ENCODE measurements at places on chromosomes 12 and 14. TPM values are rescaled to one million over a fixed set of nuclear protein-coding genes. Genes with fewer than 3 reads are reported as not detected.

DNA sequence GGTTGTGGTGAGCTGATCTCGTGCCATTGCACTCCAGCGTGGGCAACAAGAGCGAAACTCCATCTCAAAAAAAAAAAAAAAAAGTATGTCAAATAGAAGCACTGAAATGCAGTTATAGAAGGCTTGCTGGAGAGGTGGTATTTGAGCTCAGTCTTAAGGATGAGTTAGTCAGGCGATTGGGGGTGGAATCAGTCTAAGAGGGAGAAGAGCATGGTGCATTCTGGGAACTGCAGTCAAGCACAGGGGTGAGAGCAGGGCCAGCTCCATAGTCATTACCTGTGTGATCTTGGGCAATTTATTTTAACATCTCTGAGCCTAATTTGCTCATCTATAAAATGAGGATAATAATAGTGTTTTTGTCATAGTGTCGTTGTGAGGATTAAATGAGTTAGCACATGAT, 5.9 kb upstream of the GNB3 start:
- no peak for DNase-seq

The FAM181A gene
- not detected for total RNA-seq

The PCNX4 gene
- 38.6 TPM for total RNA-seq

The LRRC23 gene
- 10.0 TPM for total RNA-seq

The ANKRD33 gene
- not detected for total RNA-seq

- DNase-seq = no peak
Observed at GRCh38 chr12:116068853-116069252, 208.6 kb downstream of the MED13L start.

The TMEM116 gene
- total RNA-seq = 27.2 TPM

The RASSF8 gene
- total RNA-seq = 0.72 TPM

DNA sequence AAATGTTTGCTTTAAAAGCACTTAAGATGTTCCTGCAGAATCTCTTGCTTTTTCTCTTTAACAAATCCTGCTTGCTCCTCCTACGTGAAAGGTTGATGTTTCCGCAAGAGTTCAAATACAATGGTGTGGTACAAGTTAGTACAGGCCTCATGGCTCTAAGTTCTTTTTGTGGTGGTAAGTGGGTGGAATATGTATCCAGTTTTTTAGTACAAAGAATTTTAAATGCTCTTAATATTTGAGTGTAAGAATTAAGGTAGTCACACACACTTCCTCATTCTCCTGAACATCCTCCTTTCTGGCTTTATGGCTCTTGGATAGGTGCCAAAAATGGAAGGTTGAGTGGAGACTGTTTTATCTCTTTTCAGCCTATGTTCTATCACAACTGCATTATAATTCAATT, 1.8 kb downstream of the OTOGL start:
- no peak for DNase-seq

DNA sequence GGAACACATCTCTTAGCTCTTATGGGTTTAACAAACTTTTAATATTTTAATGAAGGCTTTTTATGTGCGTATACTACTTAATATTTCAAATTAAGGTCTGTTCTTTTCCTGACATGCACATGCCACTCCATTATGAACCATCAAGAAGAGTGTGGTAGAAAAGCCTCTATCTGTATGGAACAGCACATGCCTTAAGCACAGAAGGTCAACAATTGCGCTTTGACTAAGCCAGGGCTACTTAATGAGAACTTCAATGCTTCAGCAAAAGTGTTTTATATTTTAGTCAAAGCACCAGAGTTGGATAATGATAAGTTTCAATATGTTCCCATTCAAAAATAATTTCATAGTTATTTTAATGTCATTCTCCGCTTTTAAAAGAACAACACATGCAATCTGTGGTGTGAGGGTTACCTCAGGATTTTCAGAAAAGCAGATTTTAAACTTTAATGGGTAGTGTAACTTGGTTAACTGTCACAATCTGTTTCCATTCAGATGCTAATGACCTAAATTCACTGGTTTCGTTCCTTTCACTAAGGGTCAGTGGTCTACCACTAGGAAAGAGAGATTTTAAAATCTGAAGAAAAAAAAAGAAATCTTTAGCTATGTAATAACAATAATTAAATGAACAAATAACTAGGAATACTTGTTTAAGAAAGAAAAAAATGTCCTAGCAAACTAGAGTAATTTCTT, 193.4 kb upstream of the NOVA1 start:
- DNase-seq = no peak

The NOP9 gene
- 33.2 TPM for total RNA-seq

GRCh38 chr12:109793826-109794501, 39.2 kb downstream of the TRPV4 start:
- no peak for DNase-seq

GRCh38 chr12:93884794-93885460, 207.8 kb downstream of the CRADD start:
- no peak for DNase-seq

DNA sequence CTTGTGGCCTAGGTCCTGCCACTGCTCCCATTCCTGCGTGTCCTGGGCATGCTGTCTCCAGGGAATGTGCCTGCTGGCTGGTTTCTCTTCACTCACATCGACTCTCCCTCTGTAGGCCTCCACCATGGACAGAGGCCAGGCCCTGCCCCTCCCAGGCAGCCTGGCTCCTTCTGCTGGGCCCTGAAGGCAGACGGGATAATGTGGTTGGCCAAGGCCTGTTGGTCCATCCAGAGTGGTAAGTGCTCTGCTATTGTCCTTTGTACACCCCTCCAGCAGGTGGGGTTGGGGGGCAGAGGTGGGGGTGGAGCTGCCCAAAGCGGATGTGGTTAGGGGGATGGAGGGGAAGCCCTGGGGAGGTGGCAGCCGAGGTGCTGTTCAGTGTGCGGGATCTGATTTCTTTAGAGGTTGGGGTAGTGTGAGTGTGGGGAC, 9.5 kb upstream of the NR4A1 start:
- peak; percentile 41 for DNase-seq

DNA sequence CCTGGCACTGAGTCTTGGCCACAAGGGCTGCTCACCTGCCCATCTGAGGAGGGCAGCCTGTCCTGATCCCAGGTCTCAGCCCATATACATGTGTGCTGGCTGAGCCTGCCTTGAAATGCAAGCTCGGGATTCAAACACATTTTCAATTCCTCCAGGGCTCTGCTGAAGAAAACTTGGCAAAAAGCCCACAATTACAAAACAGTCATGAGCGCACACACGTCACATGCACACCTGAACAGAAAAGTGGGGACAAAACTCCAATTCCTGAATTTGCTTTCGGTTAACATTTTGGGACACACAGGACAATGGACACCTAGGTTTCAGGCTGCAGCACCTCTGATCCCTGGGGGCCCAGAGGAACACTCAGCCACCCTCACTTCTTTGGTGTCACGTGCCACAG, 113.9 kb downstream of the RBM19 start:
- no peak for DNase-seq

DNA sequence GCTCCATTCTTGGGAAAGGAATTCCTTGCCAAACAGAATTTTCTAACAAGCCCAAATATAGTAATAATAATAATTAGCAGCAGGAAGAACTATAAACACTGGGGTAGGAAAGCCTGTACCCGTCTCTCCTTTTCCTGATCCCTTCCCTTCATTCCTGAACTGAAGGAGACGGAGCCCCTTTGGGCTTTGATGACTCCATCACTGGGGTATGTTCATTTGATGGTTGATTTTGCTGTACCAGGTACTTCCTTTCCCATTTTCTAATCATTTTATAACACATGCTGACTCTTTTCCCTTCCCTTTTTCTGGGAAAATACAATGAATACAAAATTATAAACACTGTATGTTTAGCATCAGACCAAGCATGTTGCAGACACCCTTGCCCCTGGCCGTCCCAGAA, 3.6 kb upstream of the RCOR1 start:
- DNase-seq = no peak

DNA sequence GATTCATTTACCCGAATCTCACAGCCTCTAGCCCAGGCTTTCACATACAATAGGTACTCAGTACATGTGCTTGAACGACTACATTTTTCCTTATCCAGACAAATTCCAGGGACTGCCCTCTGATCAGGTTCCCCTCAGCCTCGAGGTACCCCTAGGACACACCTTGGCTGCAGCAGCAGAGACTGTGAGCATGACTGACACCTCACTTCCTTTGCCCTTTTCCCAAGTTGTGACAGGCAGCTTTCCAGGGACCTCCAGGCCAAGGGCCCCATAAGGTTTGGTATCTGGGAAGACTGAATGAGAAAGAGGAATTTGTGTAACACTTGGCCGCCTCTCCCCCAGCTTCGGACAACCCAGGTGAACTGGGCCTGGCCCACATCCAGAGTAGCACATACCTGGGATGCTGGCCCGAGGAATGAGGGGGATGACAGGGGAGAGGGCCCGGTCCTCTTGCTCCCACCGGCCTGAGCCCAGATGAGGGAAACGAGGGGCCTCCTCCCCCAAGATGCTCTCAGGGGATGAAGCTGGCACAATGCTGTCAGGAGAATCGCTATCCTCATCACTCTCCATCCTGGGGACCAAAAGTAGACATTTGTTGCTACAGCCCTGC, 10.2 kb upstream of the PRKAG1 start:
- DNase-seq = no peak

DNA sequence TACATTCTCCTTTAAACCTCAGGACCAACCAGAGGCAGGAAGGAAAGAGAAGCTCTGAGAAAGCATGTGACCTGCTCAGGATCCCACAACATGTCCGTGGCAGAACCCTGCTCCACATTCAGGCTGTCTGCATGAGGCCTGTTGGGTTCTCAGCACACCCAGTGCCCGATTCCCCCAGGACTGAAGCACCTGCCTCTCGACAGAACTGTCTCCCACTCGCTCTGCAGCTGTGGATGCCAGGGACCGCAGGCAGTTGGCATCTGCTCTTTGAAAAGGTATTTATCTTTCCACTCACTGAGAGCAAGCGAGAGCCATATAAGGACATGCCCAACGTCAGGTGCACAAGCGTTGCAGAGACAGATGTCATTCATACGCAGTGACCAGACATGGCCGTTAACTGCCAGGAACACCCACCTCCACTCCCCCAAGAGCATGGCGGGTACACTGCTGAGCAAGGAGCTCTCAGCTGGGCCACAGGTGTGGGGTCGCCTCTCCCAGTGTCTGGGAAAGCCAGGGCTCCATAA, 18.9 kb downstream of the PITPNM2 start:
- peak; percentile 73 for DNase-seq

DNA sequence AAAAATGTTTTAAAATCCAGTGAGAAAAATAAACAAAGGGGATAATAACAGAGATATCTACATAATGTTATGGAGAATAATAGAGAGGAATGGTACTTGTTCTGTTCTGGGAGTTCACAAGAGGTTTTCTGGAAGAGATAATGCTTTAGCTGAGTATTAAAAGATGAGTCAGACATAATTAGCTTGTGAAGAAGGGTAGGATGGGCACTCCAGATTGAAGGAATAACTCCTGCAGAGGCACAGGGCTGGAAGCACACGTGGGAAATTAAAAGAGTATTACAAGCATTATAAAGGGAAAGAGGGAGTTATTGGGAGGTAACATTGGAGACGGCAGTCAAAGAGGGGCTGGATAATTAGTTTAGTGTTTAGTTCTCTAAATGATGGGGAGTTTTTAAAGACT, 124.9 kb upstream of the BTG1 start:
- DNase-seq = no peak

GRCh38 chr14:30656190-30656632, 34.1 kb downstream of the SCFD1 start:
- DNase-seq = peak; percentile 14

GRCh38 chr12:6257007-6257406, 53.5 kb upstream of the PLEKHG6 start:
- no peak for DNase-seq

The LTB4R gene
- 18.0 TPM for total RNA-seq

DNA sequence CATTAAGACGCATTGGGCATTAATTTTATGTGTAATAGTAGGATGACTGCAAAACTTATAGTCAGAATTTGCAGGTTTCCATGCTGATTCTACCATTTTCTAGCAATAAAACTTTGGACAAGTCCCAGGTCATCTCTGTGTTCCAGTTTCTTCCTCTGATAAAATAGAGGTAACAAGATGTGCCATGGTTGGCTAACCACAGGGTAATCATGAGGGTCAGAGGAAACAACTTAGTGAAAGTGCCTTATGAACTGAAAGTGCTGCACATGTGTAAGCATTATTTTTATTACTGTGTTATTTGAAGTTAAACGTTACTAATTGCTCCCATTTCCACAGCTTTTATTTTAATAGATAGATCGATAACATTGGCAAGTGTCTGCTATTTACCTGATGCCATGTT, 21.1 kb downstream of the SMCO2 start:
- no peak for DNase-seq

The KCNJ8 gene
- not detected for total RNA-seq

GRCh38 chr14:81453166-81453766, 53.1 kb upstream of the STON2 start:
- DNase-seq = peak; percentile 31

DNA sequence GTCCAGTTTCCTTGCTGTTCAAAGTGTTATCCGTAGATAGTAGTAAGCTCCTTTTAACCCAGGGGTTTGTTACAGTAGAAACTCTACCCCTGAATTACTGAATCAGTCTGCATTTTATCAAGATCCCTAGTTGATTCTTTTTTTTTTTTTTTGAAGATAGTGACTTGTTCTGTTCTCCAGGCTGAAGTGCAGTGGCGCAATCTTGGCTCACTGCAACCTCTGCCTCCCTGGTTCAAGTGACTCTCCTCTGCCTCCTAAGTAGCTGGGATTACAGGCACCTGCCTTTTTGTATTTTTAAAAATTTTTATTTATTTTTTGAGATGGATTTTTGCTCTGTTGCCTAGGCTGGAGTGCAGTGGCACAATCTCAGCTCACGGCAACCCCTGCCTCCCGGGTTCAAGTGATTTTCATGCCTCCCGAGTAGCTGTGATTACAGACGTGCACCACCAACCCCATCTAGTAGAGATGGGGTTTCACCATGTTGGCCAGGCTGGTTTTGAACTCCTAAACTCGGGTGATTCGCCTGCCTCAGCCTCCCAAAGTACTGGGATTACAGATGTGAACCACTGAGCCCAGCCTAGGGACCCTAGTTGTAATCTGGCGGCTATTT, 10.5 kb downstream of the LARP4 start:
- no peak for DNase-seq

- DNase-seq = no peak
Observed at GRCh38 chr12:66669541-66669940, 9.3 kb downstream of the GRIP1 start.

DNA sequence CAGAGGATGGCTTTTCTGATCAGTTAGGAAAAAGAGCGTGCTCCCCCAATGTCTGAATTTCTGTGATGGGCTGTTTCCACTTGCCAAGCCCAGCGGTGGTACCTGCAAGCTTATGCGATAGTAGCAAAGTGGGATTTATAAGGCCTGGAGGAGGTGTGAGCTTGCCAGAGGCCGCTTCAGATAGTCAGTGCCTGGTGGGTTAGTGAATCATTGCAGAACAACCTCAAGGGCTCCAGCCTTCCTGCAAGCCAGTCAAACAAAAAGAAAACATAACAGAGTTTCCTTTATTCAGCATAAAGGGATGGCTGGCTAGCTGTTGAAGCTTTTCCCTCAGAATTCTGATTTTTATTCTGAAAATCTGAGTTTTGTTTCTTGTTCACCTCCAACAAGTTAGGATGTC, 7.6 kb upstream of the BMP4 start:
- no peak for DNase-seq

- no peak for DNase-seq
Observed at GRCh38 chr14:59207506-59207933, 19.1 kb downstream of the DAAM1 start.

The ALX1 gene
- not detected for total RNA-seq

GRCh38 chr12:118193958-118194357, 58.0 kb downstream of the PEBP1 start:
- no peak for DNase-seq

- no peak for DNase-seq
Observed at GRCh38 chr12:72315858-72316257, 43.7 kb downstream of the TRHDE start.

All from T-cell (primary cell).